Amniotic stem cell (primary cell): ENCODE measurements at places on chromosomes 1 and 21.

GRCh38 chr1:113768916-113769600 lies 9.8 kb upstream of the PHTF1 start:
- DNase-seq: no peak

- DNase-seq: no peak
These were observed 53.7 kb downstream of the SLX9 start for GRCh38 chr21:44993321-44994046.

GRCh38 chr1:19416921-19417470 lies 68.3 kb downstream of the CAPZB start:
- DNase-seq: no peak

GRCh38 chr1:22628698-22629444 lies 7.6 kb upstream of the C1QA start:
- DNase-seq: no peak

- no peak for DNase-seq
These were observed 95.1 kb downstream of the RERE start for GRCh38 chr1:8722366-8722765.

- no peak for DNase-seq
These were observed 113.1 kb upstream of the SLC35F3 start for GRCh38 chr1:233791372-233791703.

- no peak for DNase-seq
These were observed 49.4 kb downstream of the LAMC2 start for GRCh38 chr1:183235503-183235902.

DNA sequence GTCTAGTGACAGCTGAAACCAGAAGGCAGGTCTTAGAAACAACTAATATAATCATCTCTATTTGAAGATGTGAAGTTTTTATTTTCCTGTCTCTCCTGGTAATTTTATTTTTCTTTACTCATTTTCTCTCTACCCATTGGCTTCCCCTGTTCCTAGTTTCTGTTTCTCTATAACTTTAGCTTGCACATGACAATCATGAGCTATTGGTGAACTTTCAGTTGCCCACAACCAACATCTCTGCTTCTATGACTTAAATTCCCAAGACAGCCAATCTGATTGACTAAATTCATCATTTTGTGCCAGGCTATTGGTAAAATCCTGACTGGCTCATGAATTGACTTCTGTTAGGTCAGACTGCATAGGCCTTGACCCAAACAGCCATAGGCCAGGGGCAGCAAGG lies 13.7 kb upstream of the ACADM start:
- DNase-seq: no peak

GRCh38 chr1:109763646-109764415 lies at the start of gene EPS8L3:
Gene EPS8L3, minus strand, starts transcription at chr1:109763923. Its CDS starts 2,174 bp downstream, at chr1:109761749.
- no peak for DNase-seq

DNA sequence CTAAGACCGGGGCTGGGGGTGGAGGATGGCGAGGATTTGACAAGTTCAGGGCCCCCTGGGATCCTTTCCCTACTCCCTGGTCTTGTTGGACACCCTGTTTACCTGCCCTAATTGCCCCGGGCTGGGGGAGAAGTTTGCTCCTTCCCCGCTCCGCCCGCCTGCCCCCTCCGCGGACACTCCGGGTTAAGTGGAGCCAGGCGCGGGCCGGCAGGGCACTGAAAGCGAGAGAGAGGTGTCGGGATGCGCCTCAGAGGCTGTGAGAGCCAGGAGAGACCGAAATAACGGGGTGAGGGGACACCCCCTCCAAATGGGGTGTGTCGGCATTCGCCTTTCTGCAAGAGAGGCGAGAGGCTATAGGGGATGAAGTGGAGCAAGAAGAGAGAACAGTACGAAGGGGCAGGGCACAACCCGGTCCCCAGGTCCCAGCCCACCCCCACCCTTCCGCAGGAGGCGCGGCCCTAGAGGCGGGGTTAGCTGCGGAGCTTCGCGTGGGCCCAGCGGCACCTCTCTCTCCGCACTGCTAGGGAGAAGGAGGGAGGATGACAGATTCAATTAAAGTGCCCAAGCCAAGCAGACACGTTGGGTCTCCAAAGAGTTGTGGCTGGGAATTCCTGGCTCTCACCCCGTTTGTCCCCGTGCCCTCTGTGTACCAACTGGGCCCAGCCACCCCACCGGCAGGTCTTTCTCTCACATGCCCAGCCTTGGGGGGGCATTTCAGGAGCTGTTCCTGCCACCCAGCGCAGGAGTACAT lies 3.8 kb downstream of the EFNA3 start:
- no peak for DNase-seq

DNA sequence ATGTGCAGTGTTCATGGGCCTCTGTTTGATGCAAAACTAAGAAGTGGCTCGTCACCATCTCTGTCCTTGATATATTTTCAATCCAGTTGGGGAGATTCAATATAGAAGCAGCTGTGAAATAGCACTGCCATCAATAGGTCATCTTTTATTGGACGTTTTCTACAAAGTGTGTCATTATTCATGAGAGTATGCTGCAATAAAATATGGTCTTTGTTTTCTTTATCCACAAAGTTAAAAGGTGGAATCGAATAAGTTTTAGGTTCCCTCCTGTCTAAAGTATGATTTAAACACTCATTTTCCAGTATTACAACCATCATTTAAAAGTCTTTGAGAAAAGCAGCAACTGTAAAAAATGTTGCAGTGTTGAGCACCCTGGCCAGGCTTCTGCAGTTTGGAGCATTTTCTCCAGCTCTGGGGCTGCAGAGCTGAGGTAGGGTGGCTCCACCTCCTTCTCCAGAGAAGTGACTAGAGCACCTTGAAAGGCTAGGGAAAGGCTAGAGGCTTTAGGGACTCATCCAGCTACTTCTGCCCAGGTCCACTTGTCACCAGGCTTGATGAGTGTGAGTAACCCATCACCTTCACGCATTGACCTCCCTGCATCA lies 56.5 kb upstream of the DNAH14 start:
- no peak for DNase-seq

DNA sequence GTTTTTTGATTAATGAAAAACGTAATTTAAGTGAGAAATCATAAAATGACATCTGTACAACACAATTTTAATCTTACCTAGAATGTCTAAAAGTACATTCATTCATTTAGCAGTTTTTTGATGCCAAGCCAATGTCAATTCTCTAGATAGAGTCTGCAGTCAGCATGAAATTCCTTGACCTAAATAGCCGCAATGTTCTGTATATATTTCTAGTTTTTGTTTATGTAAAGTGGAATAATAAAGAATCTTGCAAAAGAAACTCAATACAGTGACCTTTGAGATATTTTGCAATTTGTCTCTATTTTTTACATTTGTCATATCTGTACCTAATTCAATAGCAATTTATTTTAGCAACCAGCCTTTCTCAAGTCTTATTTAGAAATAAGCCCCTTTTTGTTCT lies 176.0 kb downstream of the ATP6V1G3 start:
- no peak for DNase-seq

DNA sequence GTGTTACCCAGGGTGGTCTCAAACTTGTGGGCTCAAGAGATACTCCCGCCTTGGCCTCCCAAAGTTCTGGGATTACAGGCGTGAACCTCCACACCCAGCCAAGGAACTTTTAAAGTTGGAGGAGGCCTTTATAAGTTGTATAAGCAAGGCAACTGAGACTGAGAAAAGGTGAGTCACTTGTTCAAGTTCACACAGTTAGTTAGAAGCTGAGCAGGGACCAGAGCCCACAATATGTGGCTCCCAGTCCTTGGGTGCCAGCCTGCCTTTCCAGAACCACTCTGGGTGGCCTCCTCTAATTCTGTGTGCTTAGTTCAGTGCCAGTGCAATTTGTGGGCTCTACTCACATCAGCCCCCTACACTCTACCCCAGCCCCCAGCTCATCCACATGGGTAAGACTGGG lies 3.7 kb downstream of the RAB25 start:
- DNase-seq: no peak
